H1 (cell line): ENCODE measurements at places on chromosomes 5 and 9. TPM values are rescaled to one million over a fixed set of nuclear protein-coding genes. Genes with fewer than 3 reads are reported as not detected.
A peak's percentile ranks its signal among the peaks of the same experiment; 100 is the strongest.

Gene PCDHB13
- polyA plus RNA-seq = 1.1 and 1.5 TPM in 2 replicates

Gene GRAMD2B
- 3.5 and 6.4 TPM in 2 replicates for polyA plus RNA-seq

DNA sequence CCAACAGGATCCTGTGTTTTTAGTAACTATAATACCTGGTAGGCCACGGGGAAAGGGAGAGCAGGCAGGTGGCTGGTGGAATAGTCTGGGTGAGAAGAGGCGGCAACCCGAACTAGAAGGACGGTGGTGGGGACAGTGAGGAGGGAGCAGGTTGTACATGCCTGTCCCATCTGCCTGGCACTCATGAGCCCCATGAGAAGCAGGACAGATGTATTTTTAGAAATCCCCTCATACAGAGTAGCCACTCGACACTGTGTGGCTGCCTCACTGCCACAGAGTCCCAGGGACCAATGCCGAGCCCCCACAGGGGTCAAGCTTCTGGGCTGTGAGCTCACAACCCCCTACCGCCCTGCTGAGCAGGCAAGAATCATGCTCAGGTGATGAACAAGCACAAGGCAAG, 136.6 kb downstream of the SEC61B start:
- no peak overlapping the region for H3K4me3 ChIP-seq
- H3K36me3 ChIP-seq = no peaks in the 10 kb centered on the region
- DNase-seq = no peak

DNA sequence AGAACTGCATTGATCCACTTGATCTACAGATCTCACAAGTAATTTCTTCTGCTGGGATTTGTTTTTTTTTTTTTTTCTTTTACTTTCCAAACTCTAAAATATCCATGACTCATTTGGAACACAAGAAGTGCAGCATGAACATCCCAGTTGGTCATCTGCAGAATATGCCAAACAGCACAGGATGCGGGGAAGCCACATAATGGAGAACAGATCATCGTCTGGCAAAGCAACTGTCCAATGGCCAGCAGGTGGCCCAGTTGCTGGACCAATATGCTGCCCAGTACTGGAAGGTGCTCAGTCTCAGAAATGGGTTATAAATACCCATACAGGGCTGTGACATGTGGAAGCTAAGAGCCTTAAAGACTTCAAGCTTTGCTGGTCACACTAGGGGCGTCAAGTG, 221.3 kb upstream of the TAS2R1 start:
- no peaks in the 10 kb centered on the region for H3K27me3 ChIP-seq
- H3K36me3 ChIP-seq = no peaks in the 10 kb centered on the region
- no peak for DNase-seq

DNA sequence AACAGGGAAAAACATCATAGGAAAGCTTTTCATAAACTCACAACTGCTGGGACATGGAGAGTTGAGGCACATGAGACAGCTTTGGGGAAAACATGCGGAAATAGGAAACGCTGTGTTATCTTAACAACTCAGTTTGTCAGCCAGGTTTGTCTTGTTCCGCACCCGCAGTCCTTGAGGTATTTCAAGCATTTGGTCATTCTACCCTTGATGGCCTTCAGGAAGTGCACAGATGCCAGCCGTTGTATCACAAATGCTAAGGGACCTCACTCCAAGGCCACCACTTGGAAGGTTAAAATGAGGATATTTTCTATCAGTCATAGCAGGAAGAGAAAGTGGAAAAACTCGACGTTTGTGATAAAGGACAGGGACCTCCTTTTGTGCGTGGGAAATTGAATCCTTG, 83.8 kb downstream of the TRIO start:
- no peak overlapping the region for H3K4me3 ChIP-seq
- no peaks in the 10 kb centered on the region for H3K27me3 ChIP-seq
- H3K4me1 ChIP-seq = no peaks in the 10 kb centered on the region; the same call in 1 of the 2 replicates

DNA sequence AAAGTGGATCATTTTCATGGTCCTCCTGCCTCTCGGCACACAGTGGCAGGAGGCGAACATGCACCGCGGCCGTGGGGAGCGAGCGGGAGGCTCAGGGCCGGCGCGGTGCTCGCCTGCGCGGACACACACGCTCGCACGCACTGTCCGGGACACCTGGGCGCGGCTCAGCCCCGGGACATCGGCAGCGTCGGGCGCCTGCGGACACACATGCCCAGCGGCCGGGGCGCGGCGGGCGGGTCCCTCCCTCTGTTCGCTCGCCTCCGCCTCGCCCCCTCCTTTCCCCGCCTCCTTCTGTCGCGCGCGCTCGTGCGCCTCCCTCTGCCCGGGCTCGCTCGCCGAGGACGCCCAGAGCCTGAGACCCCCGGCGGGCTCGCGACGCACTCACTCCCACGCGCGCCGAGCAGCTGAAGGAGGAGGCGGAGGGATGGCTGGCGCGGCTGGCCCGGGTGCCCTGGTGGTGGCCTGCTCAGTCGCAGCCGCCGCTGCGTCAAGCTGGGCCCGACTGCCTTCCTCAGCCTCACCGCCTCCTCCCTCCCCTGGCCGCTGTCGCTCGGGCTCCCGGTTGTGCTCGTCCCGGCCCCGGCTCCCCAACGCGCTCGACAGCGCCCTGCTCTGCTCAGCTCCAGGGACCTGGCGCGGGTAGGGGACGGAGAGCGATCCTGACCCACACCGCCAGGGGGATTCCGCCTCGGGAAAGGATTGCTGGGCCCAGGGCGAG, at the start of gene FRMD3:
Gene FRMD3, minus strand, starts transcription at position 230 of the 718 bp plus-strand sequence. Its CDS starts 170 bp downstream, at position 60.
- no peak within 1 kb of the TSS for H3K27ac ChIP-seq
- H3K36me3 ChIP-seq = no peaks in the 10 kb centered on the region
- H3K27me3 ChIP-seq = peaks cover 38% of the 10 kb centered on the region
- H3K4me1 ChIP-seq = peaks cover 10% of the 10 kb centered on the region
- peak; percentile 38 for DNase-seq

DNA sequence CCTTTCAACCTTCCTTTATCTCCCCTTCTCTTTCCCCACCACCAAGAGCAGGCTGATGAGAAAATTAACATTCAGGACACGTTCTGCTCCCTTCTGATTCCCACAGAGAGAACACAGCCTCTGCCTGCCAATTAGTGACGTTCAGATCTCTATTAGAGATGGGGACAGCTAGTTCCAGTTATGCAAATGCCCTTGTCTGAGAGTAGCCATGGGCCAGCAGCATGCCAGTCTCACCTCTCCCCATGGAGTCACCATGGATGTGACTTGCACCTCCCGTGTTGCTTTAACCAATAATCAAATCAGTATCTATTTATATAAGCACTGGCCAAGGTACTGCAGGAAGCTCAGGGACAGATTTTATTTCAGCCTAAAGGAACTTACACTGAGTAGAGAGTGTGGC, 61.3 kb downstream of the KCNIP1 start:
- no peak overlapping the region for H3K27ac ChIP-seq
- H3K27me3 ChIP-seq = no peaks in the 10 kb centered on the region
- H3K36me3 ChIP-seq = no peaks in the 10 kb centered on the region
- no peaks in the 10 kb centered on the region for H3K4me1 ChIP-seq
- no peak overlapping the region for H3K4me3 ChIP-seq

GRCh38 chr9:135864447-135865049, 42.8 kb downstream of the CAMSAP1 start:
- DNase-seq = peak; percentile 97
- no peak overlapping the region for H3K27ac ChIP-seq
- H3K36me3 ChIP-seq = no peaks in the 10 kb centered on the region; the same call in 1 of the 2 replicates

DNA sequence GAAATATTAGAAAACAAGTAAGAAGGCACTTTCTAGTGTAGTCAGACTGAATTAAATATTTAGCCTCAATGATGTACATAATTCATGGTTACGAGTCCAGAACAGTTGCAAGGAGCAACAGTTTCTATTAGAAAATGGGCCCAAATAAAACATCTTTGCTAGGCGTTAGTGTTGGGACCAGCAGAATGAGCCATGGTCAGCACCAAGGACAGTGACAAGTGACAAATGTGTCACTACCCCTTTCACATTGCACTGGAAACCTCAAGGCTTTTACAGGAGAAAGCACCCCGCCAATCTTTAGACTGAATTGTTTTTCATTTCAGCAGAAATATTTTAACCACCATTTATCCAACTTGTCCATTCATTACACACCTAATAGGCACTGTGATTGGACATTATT, 301.3 kb upstream of the ADCY2 start:
- no peaks in the 10 kb centered on the region for H3K36me3 ChIP-seq
- H3K27me3 ChIP-seq = no peaks in the 10 kb centered on the region
- no peaks in the 10 kb centered on the region for H3K4me1 ChIP-seq
- no peak overlapping the region for H3K4me3 ChIP-seq

GRCh38 chr5:79488775-79489174, 25.2 kb downstream of the HOMER1 start:
- no peaks in the 10 kb centered on the region for H3K27me3 ChIP-seq
- no peaks in the 10 kb centered on the region for H3K36me3 ChIP-seq
- H3K27ac ChIP-seq = no peak overlapping the region
- no peak overlapping the region for H3K4me3 ChIP-seq
- DNase-seq = no peak
- peaks cover 7% of the 10 kb centered on the region for H3K4me1 ChIP-seq

DNA sequence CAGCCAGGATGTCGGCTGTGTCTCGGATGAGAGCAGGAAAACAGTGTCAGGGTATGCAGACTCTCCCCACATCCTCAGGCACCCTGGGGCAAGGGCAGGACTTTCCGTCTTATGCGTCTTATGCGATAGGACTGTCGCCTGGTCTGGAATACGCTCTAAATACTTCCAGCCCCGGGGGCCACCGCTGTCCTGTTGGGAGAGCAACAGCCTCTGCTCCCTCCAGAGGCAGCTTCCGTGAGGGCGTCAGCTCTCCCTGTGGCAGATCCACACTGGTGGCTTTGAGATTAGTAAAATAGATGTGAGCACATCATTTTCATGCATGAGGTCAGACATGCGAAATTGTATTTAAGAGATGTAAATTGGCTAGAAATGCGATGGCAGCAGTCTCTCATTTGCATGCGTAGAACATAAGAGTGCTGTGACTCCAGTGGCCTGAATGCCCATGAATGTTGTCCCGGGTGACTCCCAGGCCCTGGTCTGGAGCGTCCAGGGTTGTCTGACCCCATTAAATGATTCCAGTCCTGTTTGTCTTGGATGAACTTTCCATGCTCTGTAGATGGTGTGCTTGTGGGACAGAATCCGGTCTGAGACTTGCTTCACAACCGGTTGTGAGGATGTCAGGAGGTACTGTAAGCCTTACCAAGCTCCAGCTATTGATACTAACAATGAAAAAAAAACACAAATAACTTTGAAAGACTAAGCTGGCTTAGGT, 228.2 kb downstream of the SYK start:
- H3K36me3 ChIP-seq = no peaks in the 10 kb centered on the region
- H3K4me3 ChIP-seq = no peak overlapping the region
- no peak for DNase-seq
- no peak overlapping the region for H3K27ac ChIP-seq

GRCh38 chr5:81213070-81213469, 20.1 kb upstream of the CKMT2 start:
- no peaks in the 10 kb centered on the region for H3K36me3 ChIP-seq
- no peak for DNase-seq
- no peaks in the 10 kb centered on the region for H3K27me3 ChIP-seq
- no peaks in the 10 kb centered on the region for H3K4me1 ChIP-seq
- H3K4me3 ChIP-seq = no peak overlapping the region

GRCh38 chr5:57550132-57550531, 67.5 kb upstream of the ACTBL2 start:
- H3K4me3 ChIP-seq = no peak overlapping the region
- H3K4me1 ChIP-seq = no peaks in the 10 kb centered on the region; the same call in 1 of the 2 replicates
- no peak overlapping the region for H3K27ac ChIP-seq
- no peaks in the 10 kb centered on the region for H3K36me3 ChIP-seq
- DNase-seq = no peak
- no peaks in the 10 kb centered on the region for H3K27me3 ChIP-seq
